ENCODE measurements at places on chromosomes 7 and 10.

DNA sequence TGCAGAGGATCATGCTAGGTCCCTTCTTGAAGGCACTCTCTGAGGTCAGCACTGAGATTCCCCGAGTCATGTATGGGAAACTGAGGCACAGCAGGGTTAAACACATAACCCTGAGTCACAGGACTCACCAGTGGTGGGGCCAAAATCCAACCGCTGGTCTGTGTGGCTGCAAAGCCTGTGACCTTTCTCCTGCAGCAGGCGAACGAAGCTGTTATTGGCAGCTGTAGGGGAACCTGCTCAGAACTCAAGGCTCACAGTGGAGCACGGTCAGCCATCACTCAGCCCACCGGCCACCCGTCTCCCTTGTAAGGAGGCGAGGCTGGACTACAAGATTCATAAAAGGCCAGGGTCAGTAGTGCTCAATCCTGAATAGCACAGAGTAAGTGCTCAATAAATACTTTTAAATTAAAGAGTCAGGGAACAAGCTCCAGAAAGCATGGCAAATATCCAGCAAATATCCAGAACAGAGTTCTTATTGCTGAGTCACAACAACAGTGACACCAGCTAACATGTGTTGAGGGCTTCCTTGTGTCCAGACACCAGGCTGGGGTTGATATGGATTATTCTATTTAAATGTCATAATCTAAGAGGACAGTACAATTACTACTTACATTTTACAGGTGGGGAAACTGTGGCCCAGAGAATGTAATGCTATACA lies 34.9 kb downstream of the CHST15 start:
- no peak for DNase-seq

- no peak for DNase-seq
These were observed 67.5 kb downstream of the PFKFB3 start for GRCh38 chr10:6269953-6270867.

- DNase-seq: no peak
These were observed 24.6 kb upstream of the REEP3 start for GRCh38 chr10:63496561-63496960.

- DNase-seq: no peak
These were observed 90.2 kb upstream of the CACUL1 start for GRCh38 chr10:118844731-118845521.

DNA sequence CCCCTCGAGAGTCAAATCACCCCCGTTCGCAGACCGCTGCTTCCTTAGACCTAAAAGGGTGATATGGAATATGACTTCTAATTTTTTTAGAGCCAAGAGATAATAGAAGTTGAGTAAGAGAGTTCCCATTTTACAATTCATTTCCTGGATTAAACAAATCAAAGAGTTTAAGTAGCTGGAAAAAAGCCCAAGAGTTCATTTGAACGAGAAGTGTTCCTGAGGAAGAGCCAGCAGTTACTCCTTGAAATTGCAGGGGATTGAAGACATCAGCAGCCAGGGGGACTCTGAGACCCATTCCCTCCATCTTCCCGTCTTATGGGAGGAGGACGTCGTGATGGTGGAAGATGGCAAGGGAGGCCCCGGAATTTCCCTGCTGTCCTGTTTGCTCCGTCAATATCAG lies 277.0 kb downstream of the WDR11 start:
- DNase-seq: no peak

- DNase-seq: no peak
These were observed 72.1 kb upstream of the EGFR start for GRCh38 chr7:54946764-54947163.
